Naive thymus-derived CD4-positive, alpha-beta T cell (primary cell): ENCODE measurements at places on chromosomes 3 and 15.

DNA sequence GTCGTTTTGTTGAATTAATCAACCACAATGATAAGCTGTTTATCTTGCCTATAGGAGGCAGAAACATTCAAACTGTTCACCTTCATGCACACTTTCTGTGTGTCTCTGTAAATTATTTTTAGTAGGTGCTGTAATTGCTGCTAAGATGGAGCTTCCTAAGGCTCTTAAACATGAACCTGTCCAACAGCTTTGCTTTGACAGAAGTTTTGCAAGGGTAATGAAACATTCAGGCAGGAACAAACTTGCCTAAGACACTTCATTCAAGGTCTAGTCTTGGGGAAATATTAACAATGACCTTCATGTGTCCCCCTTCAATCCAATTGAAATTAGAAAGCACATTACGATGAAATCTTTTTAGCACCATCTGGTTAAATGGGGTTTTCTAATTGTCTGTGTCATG lies 156.1 kb downstream of the DIPK2A start:
- DNase-seq = no peak

DNA sequence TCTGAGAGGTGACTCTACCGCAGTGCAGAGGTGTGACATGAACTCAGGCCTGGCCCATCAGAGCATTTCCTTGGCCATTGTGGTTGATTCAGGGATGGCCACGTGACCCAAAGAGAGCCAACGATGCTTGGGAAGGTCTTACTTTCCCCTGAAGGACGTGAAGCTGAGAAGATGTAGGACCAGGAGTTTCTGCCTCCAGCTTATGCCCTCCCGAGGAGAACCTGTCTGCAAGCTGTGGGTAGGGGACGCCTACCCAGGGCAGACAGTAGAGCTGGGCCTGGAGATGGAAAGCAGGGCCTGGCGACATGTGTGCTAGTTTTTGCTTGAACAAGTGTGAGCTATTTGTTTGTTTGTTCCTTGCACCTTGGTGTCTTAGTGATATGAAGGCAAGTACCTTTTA lies 89.4 kb downstream of the RPLP1 start:
- DNase-seq = no peak

- no peak for DNase-seq
These were observed 41.6 kb upstream of the GOLGA8B start for GRCh38 chr15:34625007-34625406.

DNA sequence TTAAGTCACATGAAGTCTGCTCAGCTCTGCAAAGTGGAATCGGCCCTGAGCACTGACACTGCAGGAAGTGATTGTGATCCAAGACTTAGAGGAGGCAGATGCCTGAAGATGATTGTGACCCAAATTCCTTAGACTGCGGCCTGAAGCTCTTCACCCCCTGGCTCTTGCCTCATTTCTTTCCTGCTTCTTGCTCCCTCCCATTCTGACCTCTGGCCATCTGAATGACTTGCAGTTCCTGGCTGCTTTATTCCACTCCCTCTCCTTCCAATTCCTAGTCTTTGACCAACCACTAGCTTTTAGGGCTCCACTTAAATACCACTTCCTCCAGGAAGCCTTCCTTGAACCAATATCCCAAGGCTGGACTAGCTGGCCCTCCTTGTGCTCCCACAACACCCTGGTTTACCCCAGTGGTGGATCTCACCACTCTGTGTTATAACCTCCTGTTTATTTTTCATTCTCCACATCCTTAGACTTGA lies 9.9 kb upstream of the EPB42 start:
- no peak for DNase-seq

DNA sequence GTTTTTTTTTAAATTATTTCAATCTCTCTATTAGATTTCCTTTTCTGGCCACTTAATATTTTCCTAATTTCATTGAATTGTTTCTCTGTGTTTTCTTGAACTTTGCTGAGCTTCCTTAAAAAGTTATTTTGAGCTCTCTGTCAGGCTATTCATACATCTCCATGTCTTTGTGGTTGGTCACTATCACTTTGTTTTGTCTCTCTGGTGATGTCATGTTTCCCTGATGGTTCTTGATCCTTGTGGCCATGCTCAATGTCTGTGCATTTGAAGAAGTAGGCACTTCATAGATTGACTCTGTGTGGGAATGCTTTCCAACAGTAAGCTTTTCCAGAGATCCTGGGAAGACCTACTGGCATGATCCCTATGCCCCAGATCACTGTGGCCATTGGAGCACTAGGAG lies 18.6 kb downstream of the CD200R1 start:
- no peak for DNase-seq

GRCh38 chr15:96889734-96890480 lies 559.4 kb downstream of the NR2F2 start:
- DNase-seq = no peak
